Endodermal cell (in vitro differentiated cells): ENCODE measurements at places on chromosomes 4 and X. TPM values are rescaled to one million over a fixed set of nuclear protein-coding genes. Genes with fewer than 3 reads are reported as not detected.
A peak's percentile ranks its signal among the peaks of the same experiment; 100 is the strongest.

- H3K4me3 ChIP-seq: no peak overlapping the region
- H3K27me3 ChIP-seq: no peaks in the 10 kb centered on the region
- H3K36me3 ChIP-seq: no peaks in the 10 kb centered on the region
- peaks cover 6% of the 10 kb centered on the region for H3K4me1 ChIP-seq
Measured at GRCh38 chr4:152581536-152582160, 45.8 kb upstream of the FBXW7 start.

GRCh38 chrX:139086246-139086645 is 374.7 kb upstream of the FGF13 start:
- no peaks in the 10 kb centered on the region for H3K36me3 ChIP-seq
- no peak overlapping the region for H3K27ac ChIP-seq
- H3K4me3 ChIP-seq: no peak overlapping the region
- no peak for DNase-seq

TRIM61 gene
- 1.8 to 3.3 TPM (median 2.7 TPM) in 3 replicates for total RNA-seq

DNA sequence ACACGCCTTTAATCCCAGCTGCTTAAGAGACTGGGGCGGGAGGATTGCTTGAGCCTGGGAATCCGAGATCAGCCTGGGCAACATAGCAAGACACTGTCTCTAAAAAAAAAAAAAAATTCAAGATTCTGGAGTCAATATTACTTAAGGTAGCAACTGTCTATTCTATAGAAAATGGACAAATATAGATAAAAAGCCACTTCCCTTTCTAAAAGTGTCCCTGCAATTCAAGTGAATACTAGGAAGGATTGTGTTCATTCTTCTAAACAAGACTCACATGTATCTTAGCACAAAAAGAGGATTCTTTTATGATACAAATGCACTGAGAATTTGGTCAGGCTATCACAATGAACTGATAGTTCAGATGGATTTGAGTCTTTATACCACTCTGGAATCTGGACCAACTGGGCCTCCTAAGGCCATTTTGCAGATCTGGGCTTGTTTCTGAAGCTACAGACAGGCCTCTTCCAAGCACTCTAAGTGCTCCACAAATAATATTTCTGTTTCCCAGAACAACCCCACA is 7.0 kb downstream of the PKD2 start:
- no peak overlapping the region for H3K4me3 ChIP-seq
- no peak overlapping the region for H3K27ac ChIP-seq
- H3K27me3 ChIP-seq: no peaks in the 10 kb centered on the region
- H3K36me3 ChIP-seq: peaks cover 4% of the 10 kb centered on the region
- DNase-seq: no peak

- H3K27me3 ChIP-seq: no peaks in the 10 kb centered on the region
- no peak overlapping the region for H3K4me3 ChIP-seq
- no peaks in the 10 kb centered on the region for H3K36me3 ChIP-seq
- no peak for DNase-seq
Measured at GRCh38 chrX:38935561-38935960, 134.3 kb downstream of the MID1IP1 start.

DNA sequence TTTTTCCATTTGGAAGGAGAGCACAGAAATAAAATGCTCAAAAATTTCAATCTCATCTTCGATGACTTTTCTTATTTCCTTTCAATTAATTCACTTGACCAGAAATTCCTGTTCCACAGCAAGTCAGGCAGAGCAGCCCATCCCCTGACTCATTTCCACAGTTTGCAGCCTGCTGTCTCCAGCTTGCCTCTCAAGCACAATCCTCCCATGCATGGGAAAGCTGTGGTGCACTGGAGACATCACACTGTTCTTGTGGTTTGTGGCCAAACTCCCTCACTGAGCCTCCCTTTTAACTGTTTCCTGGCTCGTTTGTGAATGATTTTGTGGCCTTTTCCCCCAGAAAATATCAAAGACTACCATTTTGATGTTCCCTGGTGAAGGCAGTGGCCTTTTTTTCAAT is 114.0 kb upstream of the ENPEP start:
- peaks cover 10% of the 10 kb centered on the region for H3K4me1 ChIP-seq
- no peaks in the 10 kb centered on the region for H3K27me3 ChIP-seq
- H3K4me3 ChIP-seq: no peak overlapping the region

DNA sequence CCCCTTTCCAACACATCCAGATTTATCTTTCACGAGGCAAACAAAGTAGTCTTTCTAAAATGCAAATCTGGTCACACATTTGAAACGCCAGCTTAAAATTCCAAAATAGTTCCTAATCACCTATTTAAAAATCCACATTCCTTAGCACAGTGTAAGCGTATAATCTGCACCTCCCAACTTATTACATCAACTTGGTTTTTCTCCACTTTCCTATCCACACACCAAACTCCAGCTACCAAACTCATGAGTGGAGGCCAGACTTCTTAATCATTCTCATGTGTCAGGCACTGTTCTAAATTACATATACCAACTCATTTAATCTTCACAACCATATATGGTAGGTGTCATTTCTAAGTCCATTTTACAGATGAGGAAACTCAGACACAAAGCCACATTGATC is 33.8 kb downstream of the ENOX2 start:
- H3K4me1 ChIP-seq: no peaks in the 10 kb centered on the region
- H3K36me3 ChIP-seq: no peaks in the 10 kb centered on the region
- DNase-seq: no peak
- no peak overlapping the region for H3K27ac ChIP-seq

DNA sequence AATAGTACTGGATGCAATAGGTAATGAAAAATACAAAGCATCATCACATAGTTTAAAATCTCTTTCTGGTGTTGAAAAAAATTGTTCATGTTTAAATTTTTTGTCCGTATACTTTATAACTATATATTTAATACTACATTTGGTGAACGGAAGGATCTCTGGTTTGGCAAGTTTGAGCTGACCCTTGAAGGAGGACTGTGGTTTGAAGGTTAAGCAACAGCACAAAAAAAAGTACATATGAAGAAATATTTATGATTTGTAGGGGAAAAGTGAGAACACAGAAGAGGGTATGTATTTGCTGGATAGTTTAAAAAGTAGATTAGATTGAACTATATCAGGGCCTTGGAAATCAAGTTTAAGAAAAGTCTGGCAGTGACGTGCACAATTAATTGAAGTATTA is 13.3 kb downstream of the SRP72 start:
- DNase-seq: no peak
- H3K27me3 ChIP-seq: no peaks in the 10 kb centered on the region
- no peak overlapping the region for H3K4me3 ChIP-seq
- H3K36me3 ChIP-seq: peaks cover 91% of the 10 kb centered on the region

CLTRN gene
- total RNA-seq: 7.2 and 8.5 TPM in 2 replicates

- H3K27me3 ChIP-seq: no peaks in the 10 kb centered on the region
- H3K27ac ChIP-seq: no peak overlapping the region
- no peak for DNase-seq
Measured at GRCh38 chr4:186061921-186062320, 7.0 kb upstream of the TLR3 start.

GRCh38 chrX:1423215-1423614 is 29.5 kb downstream of the ASMTL start:
- DNase-seq: no peak
- H3K4me3 ChIP-seq: no peak overlapping the region
- no peaks in the 10 kb centered on the region for H3K27me3 ChIP-seq
- H3K36me3 ChIP-seq: peaks cover 49% of the 10 kb centered on the region
- H3K4me1 ChIP-seq: no peaks in the 10 kb centered on the region

GRCh38 chr4:111400741-111401140 is 744.5 kb upstream of the FAM241A start:
- DNase-seq: no peak
- no peaks in the 10 kb centered on the region for H3K27me3 ChIP-seq
- no peak overlapping the region for H3K27ac ChIP-seq
- no peaks in the 10 kb centered on the region for H3K36me3 ChIP-seq
- no peaks in the 10 kb centered on the region for H3K4me1 ChIP-seq

GRCh38 chr4:169258141-169258540 is 12.6 kb downstream of the SH3RF1 start:
- H3K36me3 ChIP-seq: peaks cover 10% of the 10 kb centered on the region
- H3K27ac ChIP-seq: no peak overlapping the region
- H3K27me3 ChIP-seq: no peaks in the 10 kb centered on the region
- peaks cover 25% of the 10 kb centered on the region for H3K4me1 ChIP-seq
- no peak overlapping the region for H3K4me3 ChIP-seq

- H3K4me1 ChIP-seq: no peaks in the 10 kb centered on the region
- no peak overlapping the region for H3K4me3 ChIP-seq
- no peak for DNase-seq
- no peak overlapping the region for H3K27ac ChIP-seq
- no peaks in the 10 kb centered on the region for H3K36me3 ChIP-seq
- no peaks in the 10 kb centered on the region for H3K27me3 ChIP-seq
Measured at GRCh38 chrX:9317176-9317575, 147.7 kb upstream of the TBL1X start.

NCAPG gene
- 25.9 to 57.0 TPM (median 47.4 TPM) in 3 replicates for total RNA-seq

HAND2 gene
- total RNA-seq: not detected in 2 replicates

FGFBP2 gene
- not detected in 3 replicates for total RNA-seq

GRCh38 chr4:88138561-88138960 is 19.9 kb downstream of the ABCG2 start:
- no peaks in the 10 kb centered on the region for H3K4me1 ChIP-seq
- no peaks in the 10 kb centered on the region for H3K27me3 ChIP-seq
- no peak overlapping the region for H3K27ac ChIP-seq
- no peak overlapping the region for H3K4me3 ChIP-seq
- no peaks in the 10 kb centered on the region for H3K36me3 ChIP-seq

NPY2R gene
- 0.17 to 0.33 TPM in 2 of 3 replicates, not detected in the other for total RNA-seq

DNA sequence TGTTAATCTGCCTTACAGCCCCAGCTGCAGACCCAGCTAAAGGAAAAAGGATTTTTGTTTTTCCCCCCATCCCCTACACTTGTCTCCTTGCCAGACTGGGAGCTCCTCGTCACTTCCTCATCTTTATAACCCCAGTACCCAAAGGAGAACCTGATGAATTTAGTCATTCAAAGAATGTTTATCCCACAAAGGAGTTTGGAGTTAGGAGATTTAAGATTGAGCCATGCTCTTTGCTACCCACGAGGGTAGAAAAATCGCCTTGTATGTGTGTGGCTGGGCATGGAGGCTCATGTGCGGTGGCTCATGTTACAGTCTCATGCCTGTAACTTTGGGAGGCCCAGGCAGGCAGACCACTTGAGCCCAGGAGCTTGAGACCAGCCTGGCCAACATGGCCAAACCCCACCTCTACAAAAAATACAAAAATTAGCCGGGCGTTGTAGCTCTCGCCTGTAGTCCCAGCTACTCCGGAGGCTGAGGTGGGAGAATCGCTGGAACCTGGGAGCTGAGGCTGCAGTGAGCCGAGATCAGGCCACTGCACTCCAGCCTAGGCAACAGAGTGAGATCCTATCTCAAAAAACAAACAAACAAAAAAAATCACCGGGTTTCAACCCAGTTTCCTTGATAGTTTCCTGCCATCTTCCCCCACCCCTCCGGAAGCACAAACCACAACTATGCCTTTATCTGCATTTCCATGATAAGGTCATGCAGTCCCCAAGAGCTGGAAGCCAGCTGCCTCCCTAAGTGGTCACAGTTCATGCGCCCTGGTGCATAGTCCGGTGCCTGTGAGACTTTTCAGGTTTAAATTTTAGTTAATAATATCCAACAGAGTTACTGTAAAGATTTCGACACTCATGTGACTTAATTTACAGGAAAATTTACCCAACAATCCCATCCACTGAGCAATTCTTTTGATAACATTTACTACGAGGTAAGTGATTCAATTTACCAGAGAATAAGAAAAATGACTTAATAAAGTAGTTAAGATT is 1.5 kb downstream of the CFAP97 start:
- peak overlapping the region; percentile 86 for H3K4me3 ChIP-seq
- no peak overlapping the region for H3K27ac ChIP-seq
- H3K4me1 ChIP-seq: no peaks in the 10 kb centered on the region
- no peak for DNase-seq
- H3K27me3 ChIP-seq: no peaks in the 10 kb centered on the region
- H3K36me3 ChIP-seq: no peaks in the 10 kb centered on the region

GRCh38 chr4:74016068-74016467 is 17.6 kb upstream of the CXCL5 start:
- no peak for DNase-seq
- no peaks in the 10 kb centered on the region for H3K27me3 ChIP-seq
- no peak overlapping the region for H3K27ac ChIP-seq

DNA sequence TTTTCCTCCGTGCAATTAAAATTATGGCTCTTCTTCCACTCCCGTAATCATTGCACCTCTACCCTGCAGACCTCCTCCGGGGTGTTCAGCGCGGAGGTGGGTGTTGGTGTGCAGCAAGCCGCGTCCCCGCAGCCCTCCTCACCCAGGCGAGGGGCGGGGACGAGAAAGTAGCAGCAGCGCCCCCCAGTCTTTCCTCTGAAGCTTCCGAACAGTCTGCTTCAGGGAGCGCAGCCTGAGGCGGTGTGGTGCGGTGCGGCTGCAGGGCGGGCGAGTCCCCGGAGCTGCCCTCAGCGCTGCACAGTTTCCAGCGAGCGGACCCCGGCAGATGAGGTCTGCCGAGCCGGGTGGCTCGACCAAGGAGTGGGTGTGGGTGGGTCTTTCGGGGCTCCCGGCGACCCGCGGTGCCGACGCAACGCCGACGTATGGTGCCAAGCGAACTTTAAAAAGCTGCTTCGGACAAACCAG is at the start of gene FRAS1:
TSS of gene FRAS1 (plus strand) at position 189 of the 465 bp plus-strand sequence. CDS start 687 bp downstream, outside the sequence.
- no peaks in the 10 kb centered on the region for H3K27me3 ChIP-seq
- H3K4me3 ChIP-seq: peak within 1 kb of the TSS; percentile 96

DNA sequence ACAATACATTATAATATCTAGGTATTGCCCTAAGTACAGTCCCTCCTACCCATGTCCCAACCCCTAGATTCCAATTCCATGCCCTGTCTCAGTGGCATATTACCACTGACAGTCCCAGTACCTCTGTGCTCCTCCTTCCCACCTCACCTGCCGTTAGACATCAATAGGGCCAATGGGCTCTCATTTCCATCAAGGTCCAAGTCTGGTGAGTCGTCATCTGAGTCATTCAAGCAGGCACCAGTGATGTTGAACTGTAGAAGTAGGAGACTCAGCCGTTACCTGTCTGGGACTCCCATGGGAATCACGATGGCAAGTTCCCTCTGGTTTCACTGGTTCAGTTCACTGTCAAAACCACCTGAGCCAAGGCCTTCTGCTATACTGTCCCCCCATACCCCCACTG is 51.7 kb downstream of the PHF8 start:
- H3K4me3 ChIP-seq: no peak overlapping the region
- peaks cover 33% of the 10 kb centered on the region for H3K36me3 ChIP-seq
